ENCODE measurements at places on chromosomes 12 and 14. TPM values are rescaled to one million over a fixed set of nuclear protein-coding genes. Genes with fewer than 3 reads are reported as not detected.

GRCh38 chr12:117583677-117584225 is 222.3 kb upstream of the NOS1 start:
- DNase-seq: no peak

DNA sequence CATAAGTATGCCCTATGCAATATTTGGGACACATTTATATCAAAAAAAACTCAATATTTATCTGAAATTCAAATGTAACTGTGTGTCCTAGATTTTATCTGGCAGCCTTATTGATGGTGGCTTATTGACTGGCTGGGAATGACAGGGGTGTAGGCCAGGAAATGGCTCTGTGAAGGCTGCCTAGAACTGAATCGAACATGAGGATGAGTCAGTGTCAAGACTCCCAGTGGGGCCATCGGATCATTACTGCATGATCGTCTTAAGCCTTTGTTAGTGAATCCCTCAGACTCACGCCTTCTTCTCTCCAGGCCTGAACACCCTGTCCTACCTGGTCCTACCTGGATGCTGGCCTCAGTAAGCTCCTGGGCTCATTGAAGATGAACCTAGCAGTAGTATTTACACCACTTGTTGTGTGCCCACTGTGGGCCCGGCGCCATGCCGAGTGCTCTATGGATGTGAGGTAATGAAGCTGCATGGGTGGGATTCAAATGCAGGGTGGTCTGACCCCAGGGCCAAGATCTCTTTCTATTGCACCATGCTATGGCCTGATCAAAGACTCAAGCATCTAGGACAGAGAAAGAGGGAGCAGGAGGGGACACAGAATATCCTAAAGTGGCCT is 21.0 kb upstream of the FAIM2 start:
- DNase-seq: no peak

GRCh38 chr12:127355061-127355841 is 911.7 kb upstream of the TMEM132C start:
- no peak for DNase-seq

ITGB7 gene
- 0.97 TPM for total RNA-seq
